Gastrocnemius medialis (tissue), 4 donors: ENCODE measurements at places on chromosomes 3 and 15. TPM values are rescaled to one million over a fixed set of nuclear protein-coding genes. Genes with fewer than 3 reads are reported as not detected.

DNA sequence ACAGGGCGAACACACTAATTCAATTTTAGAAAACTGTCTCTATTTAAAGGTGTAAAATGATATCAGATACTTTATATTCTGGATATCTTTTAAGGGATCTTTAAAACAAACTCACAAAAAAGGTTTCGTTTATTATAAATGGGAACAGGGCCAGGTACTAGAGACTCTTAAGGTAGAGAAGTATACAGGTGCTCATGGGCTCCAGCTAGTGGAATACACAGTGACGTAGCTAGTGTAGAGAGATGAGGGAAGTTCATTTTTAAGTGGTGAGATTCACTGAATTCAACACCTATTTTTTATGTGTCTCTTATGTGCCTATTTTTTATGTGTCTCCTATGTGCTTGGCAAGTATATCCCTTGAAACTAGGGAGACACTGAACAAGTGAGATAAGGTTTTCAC is 132.7 kb upstream of the FAM3D start:
- no peak for DNase-seq

- no peak for DNase-seq
Measured at GRCh38 chr3:49831341-49831740, 17.6 kb upstream of the UBA7 start.

- DNase-seq: no peak
Measured at GRCh38 chr3:28087591-28087990, 153.8 kb upstream of the CMC1 start.

DNA sequence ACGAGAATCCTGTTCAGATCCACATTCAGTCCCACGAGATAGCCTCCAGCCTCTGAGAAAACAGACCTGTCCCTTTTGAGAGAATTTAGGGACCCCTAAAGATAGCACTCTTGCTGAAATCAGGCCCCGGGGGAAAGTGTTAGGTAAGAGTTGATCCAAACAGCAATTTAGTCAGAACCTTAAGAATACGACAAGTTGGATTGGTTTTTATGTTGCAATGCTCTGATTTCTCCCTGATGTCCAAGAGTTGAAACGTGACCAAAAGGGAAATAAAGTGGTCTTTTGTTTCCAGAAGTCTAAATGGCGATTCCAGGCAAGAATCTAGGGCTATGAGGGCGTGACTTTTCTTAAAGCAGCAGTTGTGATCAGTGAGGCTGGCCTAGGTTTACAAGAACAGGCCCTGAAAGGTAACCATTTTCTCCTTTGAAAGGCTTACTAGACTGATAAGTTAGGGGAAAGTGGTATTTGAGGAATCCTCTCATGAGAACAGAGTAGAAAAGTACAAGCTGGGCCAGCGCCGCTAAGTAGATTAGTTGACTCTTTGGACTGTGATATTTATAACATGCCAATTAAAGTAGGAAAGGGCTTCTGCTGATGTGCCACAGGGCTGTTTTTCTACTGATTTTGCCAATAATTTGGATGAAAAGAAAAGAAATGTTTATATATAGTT is 4.9 kb downstream of the MAN2A2 start:
- no peak for DNase-seq

DNA sequence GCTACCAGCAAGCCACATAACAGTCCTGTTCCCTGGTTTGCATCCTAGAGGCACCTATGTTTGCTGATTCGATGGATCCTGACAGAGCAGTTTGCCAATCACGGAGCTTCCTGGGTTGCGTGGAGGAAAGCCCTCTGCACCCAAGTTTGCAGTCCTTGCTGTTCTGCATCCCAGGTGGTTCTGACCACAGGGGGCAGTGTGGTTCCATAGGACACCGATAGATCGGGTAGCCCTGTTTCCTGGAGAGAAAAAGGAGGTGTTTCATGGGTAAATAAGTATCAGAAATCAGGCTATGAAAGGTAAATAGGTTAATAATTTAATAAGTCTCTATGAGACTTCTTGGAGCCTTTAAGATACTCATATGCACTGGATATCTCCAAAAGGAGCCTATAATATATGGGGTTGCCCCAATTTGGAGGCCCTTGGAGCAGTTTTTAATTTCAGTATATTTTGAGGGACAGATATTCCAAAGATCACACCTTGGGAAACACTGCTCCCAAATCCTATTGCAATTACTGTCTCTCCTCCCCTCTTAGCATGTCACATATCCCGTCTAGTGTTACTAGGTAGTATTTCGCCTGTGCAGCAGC is 194.6 kb upstream of the TPM1 start:
- no peak for DNase-seq

The RAD51 gene
- total RNA-seq: 0.56 TPM

DNA sequence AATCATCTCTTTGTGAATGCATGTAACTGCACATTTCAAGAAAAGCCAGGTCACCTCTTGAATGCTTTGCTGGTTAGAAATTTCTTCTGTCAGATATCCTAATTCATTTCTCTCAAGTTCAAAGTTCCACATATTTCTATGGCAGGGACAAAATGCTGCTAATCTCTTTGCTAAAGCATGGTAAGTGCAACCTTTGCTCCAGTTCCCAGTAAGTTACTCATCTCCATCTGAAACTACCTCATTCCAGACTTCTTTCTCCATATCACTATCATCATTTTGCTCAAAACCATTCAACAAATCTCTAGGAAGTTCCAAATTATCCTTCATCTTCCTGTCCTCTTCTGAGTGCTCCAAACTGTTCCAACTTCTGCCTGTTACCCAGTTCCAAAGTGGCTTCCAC is 230.6 kb downstream of the ZMAT3 start:
- no peak for DNase-seq

GRCh38 chr3:127888156-127888555 is 26.9 kb upstream of the KBTBD12 start:
- DNase-seq: no peak

- DNase-seq: no peak
Measured at GRCh38 chr15:25946241-25946805, 83.2 kb upstream of the ATP10A start.

DNA sequence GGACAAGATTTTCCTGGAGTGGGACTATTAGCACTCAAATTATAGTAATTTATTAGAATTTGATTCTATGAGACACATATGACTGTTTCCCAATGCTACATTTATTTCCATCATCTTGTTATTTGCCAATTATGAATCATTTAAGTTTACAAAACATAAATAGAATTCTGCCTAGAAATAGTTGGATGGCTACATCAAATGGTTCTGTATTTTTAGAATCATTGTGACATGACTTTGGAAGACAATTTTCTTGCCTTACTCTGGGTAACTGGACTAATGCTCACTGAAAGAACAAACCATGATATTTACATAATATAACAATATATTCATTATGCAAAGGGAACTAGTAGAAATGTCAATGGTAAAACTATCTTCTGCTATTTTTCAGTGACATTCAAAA is 173.5 kb downstream of the ZIC1 start:
- DNase-seq: no peak

- no peak for DNase-seq
Measured at GRCh38 chr3:197103766-197104165, 74.1 kb upstream of the MELTF start.

DNA sequence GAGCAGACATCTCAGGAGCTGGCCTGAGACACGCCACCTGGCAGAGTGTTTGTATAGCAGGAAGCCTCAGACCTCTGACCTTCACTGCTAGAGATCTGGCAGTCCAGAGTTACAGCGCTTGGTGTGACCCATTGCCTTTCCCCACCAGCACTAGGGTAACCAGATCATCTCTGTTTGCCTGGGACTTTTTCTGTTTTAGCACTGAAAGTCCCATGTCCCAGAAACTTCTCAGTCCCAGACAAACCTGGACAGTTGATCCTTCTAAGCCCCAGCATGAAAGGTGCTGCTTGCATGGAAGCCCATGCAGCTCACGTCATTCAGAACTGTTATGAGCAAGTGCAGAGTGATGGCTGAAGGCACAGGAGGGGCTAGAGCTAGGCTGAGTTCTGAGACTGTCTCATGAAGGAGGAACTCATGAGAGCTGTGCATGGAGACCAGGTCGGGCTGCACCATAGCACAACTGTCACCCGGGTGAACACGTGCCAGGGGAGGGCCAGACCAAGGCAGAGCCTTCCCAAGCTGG is 18.2 kb upstream of the AHSG start:
- no peak for DNase-seq

DNA sequence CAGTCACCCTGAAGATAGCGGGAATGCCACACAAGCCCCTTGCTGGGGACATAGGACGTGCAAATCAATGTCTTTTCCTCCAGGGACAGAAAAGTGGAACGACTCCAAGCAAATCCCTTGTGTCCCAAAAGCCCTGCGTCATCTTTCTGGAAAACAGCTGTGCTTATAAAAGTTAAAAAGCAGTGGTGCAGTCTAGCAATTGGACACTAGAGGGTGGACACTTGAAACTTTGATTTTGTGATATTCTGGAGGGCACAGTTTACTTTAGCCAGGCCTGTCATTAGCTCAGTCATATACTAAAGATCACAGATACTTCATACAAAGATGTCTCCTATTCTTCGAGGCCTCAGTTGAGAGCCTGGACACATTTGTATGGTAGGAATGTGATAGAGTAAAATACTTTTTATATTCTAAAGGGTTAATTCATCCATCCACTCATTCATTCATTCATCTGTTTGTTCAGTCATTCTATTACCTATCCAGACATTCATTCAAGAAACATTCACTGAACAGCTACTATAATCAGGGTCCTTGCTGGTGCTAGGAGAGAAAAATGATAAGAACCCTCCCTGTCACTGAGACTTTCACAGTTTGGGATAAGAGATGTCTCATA is 63.8 kb upstream of the ANKRD34C start:
- no peak for DNase-seq

DNA sequence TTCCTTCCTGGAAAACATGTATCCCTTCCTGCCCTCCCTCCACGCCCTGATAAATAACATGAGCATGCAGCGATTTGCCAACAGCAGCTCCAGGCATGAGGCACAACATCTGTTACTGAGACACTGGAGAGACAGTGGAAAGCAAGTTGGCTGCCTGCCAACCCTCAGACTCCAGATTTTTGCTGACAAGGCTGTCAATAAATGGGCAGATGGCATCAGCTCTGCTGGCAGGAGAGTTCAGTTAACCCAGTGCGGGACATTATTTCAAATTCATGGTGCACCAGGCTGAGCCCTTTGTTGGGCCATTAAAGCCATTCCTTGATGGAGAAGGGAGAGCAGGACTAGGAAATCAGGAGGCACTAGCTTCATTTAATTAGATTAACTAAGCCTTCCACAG is 293.3 kb downstream of the MEX3B start:
- DNase-seq: peak; percentile 23

The SNX22 gene
- not detected for total RNA-seq

The TPRG1 gene
- total RNA-seq: 2.8 TPM

GRCh38 chr3:146221276-146221675 is 29.6 kb downstream of the PLSCR4 start:
- DNase-seq: no peak

DNA sequence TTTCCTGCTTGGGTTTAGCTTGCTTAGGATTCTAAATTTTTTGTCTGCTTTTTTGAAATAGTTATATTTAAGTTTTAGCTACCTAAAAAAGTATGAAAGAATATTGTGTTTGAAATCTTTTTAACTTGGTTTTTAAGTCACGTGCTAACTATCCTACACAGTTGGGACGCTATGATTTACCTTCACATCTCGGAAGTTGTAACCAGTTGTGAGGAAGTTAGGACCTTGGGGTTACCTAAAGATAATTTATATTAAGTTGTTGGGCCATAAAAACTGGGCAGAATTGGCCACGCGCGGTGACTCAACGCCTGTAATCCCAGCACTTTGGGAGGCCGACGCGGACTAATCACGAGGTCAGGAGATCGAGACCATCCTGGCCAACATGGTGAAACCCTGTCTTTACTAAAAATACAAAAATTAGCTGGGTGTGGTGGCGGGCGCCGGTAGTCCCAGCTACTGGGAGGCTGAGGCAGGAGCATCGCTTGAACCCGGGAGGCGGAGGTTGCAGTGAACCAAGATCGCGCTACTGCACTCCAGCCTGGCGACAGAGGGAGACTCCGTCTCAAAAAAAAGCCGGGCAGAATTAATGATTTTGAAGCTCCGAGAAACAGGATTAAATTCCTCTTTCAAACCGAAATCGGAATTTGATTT is 1.0 kb downstream of the ZFAND6 start:
- DNase-seq: no peak

The ASB14 gene
- total RNA-seq: 2.5 TPM

DNA sequence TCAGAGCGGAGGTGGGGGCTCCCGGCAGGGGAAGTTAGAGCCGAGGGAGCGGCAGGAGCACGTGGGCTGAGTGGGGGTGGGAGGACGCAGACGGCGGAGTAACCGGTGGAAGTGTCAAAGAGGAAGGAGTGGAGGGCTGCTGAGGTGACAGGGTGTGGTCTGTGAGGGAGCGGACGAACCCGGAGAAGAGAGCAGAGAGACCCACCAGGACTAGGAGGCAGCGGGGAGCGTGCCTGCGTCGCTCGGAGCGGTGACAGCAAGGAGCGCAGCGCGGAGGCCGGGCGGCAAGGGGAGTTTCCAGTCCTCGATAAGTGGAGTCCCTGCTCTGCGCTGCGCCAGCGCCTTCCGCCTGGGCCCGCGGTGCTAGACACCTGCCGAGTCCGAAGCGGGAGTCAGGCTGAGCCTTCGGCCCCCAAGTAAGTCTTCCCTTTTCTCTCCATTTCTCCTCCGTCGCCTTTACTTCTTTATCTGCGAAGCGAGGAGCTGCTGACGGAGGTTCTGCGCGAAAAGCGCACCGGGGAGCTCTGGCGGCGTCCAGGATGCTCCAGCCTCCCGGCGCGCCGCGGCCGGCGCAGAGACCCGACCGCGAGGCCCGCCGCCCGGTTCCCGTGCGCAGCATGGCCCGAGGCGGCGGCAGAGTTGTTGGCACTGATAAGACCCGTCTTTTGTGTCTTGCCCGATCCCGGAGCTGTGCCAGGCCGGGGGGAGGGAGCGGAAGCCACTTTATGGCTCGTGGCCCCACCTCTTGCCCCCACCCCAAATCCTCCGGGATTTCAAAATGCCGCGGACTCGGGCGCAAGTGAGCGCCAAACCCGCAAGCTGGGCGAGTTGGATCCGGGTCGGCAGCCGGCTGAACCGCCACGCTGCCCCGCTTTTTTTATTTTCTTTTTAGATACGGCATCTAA is 533.0 kb upstream of the SEMA6D start:
- no peak for DNase-seq

- no peak for DNase-seq
Measured at GRCh38 chr3:13088028-13089006, 15.1 kb upstream of the IQSEC1 start.

The PYGO1 gene
- total RNA-seq: 35.1 TPM

DNA sequence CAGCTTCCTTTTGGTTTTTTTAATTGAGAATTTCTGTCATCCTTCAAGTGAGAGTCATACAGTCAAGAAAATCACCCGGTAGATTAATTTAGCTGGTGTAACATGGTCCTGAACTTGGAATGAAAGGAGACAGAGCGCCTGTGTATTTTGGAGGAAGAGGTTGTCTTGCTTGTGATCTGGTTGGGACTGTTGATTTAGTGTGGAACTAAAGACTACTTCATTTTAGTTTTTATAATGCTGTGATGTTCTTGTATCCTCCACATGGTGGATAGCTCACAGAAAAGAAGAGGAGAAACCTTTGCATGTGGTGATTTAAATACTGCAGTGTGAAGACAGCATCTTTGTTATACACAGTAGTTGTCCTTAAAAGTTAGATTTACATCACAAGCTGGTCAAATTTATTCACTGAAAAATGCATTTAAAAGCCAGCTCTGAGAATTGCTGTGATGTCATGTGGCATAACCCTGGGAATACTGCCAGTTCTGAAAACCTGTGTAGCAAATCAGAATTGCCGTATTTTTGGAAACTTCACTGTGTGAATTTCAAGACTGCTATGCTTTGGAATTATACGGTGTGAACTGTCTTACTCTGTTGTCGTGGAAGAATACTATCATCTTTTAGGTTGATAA is 268.5 kb downstream of the PTPRG start:
- DNase-seq: no peak

The NAA50 gene
- total RNA-seq: 248 TPM

- DNase-seq: no peak
Measured at GRCh38 chr3:73610493-73610892, 14.2 kb downstream of the PDZRN3 start.
